Stimulated activated CD8-positive, alpha-beta memory T cell treated with anti-CD3 and anti-CD28 coated beads, Interleukin-4, amount 100 ng/mL, for 1 hour (primary cell): ENCODE measurements at places on chromosomes 7 and 10.

GRCh38 chr10:61937631-61938351, 36.3 kb downstream of the ARID5B start:
- DNase-seq, result no peak

- DNase-seq, result no peak
Observed at GRCh38 chr10:84177541-84178141, 4.0 kb downstream of the GPR15LG start.

GRCh38 chr7:5303591-5304505, 21.1 kb downstream of the SLC29A4 start:
- no peak for DNase-seq

DNA sequence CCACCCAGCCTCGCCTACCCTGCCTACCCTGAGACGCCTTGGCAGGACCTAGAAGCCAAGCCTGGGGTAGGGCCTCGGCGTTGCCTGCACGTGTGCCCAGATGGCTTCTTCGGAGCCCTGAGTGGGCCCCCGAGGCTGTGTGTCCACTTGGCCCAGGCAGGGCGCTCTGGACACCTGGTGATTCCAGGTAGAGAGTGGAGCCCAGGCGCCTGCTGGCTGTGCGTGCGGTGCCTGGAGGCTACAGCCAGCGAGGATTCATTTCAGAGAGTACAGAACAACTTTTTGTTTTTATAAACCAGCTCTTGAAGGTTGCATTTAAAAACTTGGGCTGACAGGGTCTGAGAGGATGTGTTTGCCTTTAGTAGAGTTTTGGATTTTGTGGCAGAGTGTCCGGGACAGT, 40.0 kb downstream of the NKX6-2 start:
- no peak for DNase-seq

- DNase-seq, result no peak
Observed at GRCh38 chr10:100504096-100504495, 15.6 kb downstream of the SEC31B start.

DNA sequence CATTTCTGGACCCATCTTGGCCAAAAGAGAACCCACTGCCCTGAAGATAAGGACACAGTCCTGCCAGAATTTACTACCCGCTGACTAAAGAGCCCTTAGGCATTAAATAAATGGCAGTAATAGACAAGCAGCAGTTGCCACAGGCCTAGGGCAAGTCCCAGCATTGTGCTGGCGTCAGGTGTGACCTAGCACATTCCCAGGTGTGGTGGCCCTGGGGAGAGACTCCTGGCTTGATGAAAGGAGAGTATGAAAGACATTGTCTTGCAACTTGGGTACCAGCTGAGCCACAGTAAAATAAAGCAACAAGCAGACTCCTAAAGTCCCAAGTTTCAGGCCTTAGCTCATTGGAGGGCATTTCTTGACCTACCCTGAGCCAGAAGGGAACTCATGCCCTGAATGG, 715.7 kb upstream of the SORCS1 start:
- DNase-seq, result no peak

DNA sequence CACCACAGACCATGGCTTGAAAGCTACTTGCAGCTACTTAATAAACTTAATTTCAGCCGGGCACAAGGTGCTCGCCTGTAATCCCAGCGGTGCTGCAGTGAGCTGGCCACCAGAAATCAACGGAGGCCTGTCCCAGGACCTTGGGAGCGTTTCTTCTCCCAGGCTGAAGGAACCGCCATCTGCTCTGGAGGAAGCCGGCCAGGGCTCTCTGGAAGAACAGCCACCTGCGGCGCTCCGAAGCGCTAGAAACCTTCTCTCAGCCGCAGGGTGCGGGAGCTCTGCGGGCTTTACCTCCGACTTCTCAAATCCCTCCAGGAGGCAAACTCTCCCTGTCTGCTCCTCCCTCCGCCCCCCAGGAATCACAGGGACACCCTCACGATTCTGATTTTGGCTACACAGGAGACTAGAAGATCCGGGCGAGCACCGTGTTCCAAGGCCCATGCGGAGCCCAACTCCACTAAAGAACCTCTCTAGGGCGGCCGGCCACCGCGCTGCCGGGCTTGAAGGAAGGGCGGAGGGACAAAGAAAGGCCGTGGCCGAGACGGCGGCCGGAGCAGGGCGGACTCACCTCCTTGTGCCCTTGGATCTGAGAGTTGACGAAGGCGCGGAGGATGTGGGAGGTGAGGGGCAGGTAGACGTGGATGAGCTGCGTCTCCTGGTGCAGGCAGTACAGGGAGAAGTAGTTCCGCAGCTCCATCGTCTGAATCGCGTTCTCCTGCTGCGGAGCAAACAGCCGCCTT, 14.4 kb downstream of the NUDT1 start:
- DNase-seq, result no peak

GRCh38 chr7:46852795-46853194, 729.1 kb downstream of the TNS3 start:
- no peak for DNase-seq

DNA sequence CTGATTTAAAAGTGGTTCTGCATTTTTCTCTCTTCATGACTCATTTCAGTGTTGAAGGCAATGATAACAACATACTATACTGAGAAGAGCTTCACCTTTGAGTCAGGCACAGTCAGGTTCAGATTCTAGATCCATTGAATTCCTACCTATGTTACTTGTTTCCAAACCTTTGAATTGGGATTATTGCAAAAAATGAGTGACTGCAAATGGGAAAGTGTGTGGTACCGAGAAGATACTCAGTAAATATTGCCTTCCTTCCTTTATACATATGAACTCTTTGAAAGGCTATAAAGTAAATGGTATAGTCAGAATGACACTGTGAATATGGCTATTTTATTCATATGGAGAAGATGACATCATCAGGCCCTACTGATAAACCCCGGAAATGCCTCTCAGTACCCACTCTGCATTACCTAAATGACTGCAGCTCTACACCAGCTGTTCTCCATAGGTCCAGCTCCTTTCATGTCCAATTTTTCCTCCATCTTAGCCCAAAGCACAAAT, 66.7 kb upstream of the FGL2 start:
- DNase-seq, result no peak

- DNase-seq, result no peak
Observed at GRCh38 chr10:72342911-72343310, 11.8 kb downstream of the DNAJB12 start.

DNA sequence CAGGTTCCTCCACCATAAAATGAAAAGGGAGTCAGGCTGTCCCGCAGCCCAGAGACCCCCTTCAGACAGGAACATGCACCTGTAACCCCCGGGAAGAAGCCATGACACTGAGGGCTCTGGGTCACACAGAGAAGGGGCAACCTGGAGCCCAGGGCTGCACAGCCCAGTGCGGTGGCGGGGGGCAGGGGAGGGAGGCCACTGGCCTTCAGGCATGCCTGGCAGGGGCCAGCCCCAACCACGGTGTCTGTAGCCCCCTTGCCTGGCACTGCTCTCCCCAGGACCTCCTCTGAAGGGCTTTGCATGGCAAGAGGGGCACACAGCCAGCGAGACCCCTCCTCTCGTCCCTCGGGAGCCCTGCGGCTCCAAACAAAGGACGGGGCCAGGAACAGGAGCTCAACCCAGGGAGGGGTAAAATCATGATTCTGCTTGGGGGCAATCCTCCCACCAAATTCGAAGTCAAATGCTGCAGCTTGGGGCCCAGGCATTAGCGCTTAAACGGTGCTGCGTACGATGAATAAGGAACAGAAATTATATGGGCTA, 235.1 kb downstream of the MAD1L1 start:
- no peak for DNase-seq

DNA sequence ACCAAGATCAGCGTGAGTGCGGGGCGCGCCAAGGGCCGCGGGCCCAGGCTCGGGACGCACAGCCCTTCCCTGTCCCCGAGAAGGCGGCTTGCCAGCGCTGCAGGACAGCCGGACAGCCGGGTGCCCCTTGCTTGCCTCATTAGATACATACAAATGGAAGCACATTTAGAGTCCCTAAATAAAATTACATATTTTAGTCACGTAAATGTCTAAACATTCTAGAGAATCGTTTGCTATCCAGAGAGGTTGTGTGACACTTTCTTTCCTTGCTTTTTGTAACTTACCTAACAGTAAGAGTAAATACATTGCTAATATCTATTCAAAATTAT, 4.8 kb downstream of the VSTM2A start:
- no peak for DNase-seq

- no peak for DNase-seq
Observed at GRCh38 chr10:87931836-87932230, 68.4 kb downstream of the PTEN start.

- no peak for DNase-seq
Observed at GRCh38 chr10:95214793-95215192, 20.8 kb downstream of the ACSM6 start.

DNA sequence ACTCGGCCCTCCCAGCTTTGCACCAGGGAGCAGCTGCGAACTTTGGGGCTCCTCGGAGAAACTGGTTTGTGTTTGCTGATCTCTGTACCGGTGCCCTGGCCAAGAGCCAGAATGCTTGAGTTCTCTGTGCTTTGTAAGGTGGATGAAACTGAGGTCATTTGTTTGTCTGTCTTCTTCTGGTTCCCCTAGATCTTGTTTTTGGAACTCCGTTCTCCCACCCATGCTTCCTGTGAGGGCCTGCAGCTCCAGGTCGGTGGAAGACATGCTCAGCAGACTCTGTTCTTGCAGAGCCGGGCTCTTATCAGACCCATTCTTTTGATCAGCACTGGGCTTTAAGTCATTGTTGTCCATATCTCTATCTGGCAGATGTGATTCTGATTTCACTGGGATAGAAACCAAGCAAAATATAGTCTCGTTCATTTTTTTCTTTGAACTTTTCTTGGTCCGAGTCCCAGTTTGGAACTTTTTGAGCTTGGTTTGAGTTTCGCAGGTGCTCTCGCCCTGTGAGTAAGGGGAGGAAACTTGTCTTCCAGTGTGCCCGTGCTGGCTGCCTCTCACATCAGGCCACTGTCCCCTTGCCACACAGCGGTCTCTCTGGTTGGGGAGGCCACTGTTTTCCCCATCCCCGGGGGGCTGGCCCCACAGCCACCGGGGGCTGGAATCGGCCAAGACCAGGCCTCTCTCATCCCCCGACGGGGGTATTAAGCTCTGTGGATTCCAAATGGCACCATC, 31.2 kb downstream of the JCAD start:
- DNase-seq, result no peak

- DNase-seq, result no peak
Observed at GRCh38 chr7:125814100-125814499, 884.5 kb upstream of the POT1 start.

DNA sequence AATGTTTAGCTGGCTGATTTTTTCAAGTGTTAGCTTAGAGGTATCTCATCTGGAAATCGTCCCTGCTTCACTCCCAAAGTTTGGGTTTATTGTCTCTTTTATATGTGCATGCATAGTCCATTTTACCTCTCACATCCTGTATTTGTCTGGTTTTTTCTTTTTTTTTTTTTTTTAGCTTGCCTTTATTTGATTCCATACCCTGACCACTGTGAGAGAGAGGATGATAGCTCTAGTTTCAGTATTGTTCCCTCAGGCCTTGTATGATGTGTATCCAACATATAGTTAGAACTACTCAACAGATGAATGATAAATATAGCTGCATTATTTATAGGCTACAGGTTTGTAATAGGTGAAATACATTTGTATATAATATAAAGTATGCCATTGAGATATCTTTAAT, 29.9 kb downstream of the PCGF5 start:
- no peak for DNase-seq

- DNase-seq, result no peak
Observed at GRCh38 chr7:23222439-23223030, 24.0 kb upstream of the GPNMB start.
